Muscle of back (tissue), 13 donors: ENCODE measurements at places on chromosomes 7 and 10. TPM values are rescaled to one million over a fixed set of nuclear protein-coding genes. Genes with fewer than 3 reads are reported as not detected.

GRCh38 chr7:33500703-33501701 lies 371.6 kb downstream of the BBS9 start:
- DNase-seq = peak; percentile 81

PDE6C gene
- 2.8 TPM for polyA plus RNA-seq

DNA sequence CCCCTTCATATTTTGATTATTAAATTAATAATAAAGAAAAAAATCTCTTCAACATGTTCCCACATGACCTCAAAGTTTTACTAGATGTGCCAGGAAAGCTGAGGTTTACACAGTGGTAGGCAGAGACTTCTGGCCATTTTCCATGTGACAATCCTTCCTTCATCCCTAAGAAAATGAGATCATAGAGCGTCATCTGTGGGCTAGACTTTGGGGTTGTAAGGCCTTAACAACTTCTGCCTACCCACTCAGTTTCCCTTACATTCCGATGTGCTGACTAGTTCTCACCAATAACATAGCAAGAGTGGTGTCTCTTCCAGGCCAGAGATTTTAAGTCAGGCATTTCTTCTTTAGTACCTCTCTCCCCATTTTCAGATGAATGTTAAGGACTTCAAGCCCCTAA lies 171.1 kb upstream of the PHF14 start:
- peak; percentile 24 for DNase-seq

GRCh38 chr7:93948106-93948505 lies 26.6 kb downstream of the GNG11 start:
- DNase-seq = no peak

GRCh38 chr7:17030559-17030958 lies 148.8 kb upstream of the AGR3 start:
- no peak for DNase-seq

GRCh38 chr10:27341001-27341400 lies 100.4 kb upstream of the ACBD5 start:
- DNase-seq = no peak

FLNC gene
- 643 TPM for polyA plus RNA-seq

DNA sequence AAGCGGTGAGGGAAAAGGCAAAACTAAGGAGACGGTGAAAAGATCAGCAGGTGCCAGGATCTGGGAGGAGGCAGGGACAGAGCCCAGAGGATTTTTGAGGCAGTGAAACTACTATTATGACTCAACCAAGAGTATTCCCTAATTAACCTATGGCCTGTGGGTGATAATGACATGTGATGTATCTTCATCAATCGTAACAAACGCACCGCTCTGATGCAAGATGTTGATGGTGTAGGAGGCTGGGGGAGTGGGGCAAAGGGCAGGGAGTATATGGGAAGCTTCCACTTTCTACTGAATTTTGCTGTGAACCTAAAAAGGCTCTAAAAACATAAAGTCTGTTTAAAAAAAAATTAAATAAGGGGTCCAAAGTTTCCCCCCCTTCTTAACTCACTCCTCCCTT lies 25.5 kb upstream of the EZH2 start:
- no peak for DNase-seq

MUC12 gene
- polyA plus RNA-seq = 0.66 TPM

- DNase-seq = no peak
Observed at GRCh38 chr7:84447636-84448293, 253.2 kb upstream of the SEMA3A start.

DNA sequence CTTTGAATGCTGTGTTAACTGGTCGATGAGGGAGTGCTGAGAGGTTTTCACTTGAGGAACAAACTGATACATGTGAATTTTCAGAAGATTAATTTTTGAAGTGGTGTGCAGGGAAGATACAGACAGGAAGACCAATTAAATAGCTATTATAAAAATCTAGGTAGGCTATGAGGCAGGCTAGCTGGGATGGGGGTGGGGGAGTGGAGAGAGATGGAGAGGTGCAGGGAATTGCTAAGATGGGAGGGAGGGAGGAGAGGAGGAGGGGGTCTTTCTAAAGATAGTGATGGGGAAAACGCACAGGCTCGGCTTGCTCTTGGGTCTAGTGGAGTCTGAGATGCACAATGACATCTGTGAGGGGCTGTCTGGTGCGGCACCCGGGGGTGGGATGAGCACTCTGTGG lies 15.2 kb downstream of the ATXN7L1 start:
- DNase-seq = no peak

ZNF727 gene
- not detected for polyA plus RNA-seq

GIMAP6 gene
- polyA plus RNA-seq = 17.5 TPM

GRCh38 chr7:156651474-156651873 lies 10.9 kb downstream of the RNF32 start:
- no peak for DNase-seq

KIF11 gene
- 22.9 TPM for polyA plus RNA-seq

- DNase-seq = no peak
Observed at GRCh38 chr7:116618338-116619128, 53.5 kb upstream of the MET start.

- DNase-seq = no peak
Observed at GRCh38 chr7:22194658-22195273, 162.2 kb downstream of the RAPGEF5 start.

DNA sequence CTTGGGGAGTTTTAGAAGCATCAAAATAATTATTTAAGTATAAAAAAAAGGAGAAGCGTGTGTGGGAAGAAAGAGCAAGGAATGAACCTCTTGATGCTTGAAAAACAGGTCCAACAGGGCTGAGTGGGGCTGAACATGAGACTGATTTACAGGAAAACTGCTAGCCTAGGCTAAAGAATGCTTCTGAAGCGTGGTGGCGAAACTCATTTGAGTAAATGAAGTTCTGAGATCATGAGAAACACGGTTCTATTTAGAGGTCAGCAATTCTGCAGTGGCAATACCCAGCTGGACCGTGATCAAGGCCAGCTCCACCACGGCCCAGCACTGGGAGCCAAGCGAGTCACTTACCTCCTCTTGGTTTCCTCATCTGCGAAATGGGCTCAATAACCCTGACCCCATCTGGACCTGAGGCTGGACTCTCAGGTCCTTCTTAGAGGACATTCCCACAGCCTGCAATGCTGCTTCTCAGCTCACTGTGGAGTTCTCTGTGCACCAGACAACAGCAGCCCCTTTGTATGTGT lies 140.1 kb upstream of the ADAM12 start:
- DNase-seq = no peak

DNA sequence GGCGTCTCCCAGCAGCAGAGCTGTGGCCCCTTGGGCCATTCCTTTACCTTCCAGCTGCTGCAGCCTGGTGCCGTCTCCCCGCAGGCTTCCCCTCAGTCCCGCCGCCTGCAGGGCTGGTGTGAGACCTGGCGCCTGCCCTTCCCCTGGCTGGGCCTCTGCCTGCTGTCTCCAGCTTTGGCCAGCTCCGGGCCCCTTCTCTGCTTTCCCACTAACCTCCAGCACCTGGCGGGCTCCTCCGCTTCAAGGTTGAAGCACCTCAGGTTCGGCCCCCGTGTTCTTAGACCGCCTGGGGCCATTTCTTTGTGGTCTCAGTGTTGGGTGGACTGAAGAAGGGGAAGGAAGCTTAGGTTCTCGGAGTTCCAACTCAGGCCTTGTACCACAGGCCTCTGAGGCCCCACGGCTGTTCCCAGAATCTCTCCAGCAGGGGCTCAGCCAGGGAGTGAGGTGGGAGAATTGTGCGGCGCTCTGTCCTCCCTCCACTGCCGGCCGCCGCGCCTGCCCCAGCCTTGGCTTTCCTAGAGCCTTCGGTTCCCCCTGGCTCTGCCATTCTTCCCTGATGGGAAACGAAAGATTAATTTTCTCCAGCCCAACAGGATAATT lies 30.3 kb downstream of the GBX1 start:
- DNase-seq = no peak
